Effector CD8-positive, alpha-beta T cell (primary cell): ENCODE measurements at places on chromosomes 1 and 21.

DNA sequence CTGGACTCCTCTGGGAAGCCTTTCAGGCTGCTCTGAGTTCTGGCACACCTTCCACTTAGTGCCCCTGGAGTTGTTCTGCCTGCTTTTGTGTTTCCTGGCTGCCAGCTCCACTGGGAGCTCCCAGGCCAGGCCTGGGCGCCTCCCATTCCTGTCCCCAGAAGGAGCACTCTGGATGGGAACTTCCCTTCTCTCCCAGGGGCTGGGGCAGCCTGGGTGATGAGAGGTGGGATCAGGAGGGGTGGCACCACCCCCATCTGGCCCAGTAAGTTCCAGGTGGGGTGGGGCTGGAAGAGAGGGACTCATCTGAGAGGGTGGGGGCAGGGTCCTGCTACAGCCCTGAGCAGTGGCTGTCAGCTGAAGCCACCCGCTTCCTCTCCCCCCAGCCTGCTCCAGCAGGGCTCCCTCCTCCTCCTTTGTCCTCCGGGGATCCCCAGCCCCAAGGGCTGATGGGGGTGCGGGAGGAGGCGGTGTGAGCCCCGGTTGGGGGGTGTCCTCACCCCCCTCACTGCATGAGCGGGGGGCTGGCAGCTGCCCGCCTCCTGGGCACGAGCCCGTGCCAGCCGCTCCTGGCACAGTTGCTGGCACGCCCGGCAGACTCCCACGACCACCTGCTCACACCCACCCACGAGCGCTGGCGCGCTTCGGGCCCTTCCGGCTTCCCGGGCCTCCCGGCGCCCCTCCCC lies 4.7 kb downstream of the FOXO6 start:
- peak; percentile 36 for DNase-seq

GRCh38 chr1:34928066-34928696 lies 1.3 kb downstream of the DLGAP3 start:
- DNase-seq: no peak

DNA sequence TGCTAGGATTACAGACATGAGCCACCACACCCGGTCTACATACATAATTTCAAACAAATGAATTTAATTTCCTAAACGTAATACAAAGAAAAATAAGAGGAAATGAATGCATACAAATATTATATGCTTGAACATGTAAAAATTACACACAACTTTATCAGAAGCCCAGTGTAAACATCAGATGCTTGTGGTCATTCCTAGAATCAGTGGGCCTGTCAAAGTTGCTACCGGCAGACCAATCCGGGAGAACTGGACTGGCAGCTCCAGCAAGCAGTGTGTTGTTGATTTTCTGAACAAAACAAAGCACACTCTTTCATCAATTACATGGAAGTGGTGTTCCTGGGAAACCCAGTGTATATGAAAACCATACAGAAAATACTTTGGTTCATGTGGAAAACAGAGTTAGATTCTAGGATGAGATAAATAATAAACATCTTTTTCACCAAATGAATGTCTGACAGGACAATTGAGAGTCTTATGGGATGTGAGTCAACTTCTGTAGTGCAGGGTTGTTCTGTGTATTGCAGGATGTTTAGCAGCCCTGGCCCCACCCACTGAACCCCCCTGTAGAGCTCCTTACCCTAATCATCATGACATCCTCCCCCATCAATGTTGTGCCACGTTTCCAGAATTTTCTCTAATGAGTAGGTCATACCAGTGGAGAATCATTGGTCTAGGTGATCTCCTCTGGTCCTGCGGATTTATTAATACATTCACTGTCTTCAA lies 33.8 kb downstream of the MFSD2A start:
- no peak for DNase-seq

DNA sequence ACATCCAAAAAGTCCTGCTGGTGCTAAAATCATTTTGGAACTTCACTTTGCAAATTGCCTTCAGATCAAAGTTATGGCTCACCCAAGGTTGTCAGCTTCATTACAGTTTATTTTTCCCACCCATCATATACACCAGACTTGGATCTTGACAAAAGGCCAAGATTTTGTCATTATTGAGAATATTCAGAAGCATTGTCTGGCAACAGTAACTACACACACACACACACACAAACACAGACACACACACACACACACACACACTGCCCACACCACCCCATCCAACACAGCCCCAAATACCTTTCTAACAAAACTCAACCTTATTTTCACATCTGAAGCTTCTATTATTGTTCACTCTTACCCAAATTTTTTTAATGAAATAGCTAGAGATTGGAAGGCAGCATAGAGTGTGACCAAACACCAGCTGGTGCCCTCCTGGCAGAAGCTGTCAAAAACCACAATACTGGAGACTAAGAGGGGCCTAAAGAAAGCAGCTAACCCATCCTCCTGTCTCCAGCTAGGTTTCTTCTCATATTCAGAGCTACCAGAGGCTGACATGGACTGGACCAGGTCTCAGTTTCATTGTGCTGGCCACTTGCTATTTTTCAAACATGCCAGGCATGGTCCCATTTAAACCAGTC lies 139.1 kb upstream of the ZC3H11B start:
- DNase-seq: no peak

DNA sequence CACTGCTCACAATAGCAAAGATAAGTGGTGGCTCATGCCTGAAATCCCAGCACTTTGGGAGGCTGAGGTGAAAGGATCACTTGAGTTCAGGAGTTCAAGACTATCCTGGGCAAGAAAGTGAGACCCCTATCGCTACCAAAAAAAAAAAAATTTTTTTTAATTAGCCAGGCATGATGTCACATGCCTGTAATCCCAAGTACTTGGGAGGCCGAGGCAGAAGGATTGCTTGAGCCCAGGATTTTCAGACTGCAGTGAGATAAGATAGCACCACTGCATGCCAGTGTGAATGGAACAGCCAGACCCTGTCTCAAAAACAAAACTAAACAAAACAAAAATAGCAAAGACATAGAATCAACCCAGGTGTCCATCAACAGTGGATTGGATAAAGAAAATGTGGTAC lies 50.6 kb downstream of the HSF2BP start:
- DNase-seq: no peak

DNA sequence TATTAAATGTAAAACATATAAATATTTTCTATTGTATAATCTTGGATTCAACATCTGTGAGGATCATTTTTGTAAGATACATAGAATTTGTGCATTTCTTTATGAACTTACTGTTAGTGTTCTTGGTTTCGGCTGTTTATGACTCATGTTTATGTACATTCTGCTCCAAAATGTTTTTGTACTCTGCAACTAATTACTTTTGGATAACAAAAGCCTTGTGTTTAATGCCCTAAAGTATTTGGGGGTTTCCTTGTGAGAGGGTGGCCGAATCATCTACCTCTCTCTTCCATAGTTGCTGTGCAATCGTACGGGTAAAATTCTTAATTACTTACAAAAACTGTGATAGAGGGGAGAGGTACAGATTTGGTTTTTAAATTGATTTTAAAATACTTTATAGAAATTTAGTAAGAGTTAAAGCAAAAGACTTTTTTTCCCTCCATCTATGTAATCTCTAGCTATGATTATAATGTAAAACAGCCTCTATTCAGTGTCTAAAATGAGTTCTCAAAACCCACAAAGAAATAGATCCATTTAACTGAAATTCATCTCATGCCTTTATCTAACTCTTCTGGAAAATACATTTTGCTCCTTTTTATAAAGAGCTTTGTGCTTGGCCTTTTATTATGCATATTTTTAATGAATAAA lies 38.7 kb upstream of the LRRC8C start:
- DNase-seq: no peak
